ENCODE measurements at places on chromosomes 11 and 22.

- no peak for DNase-seq
Observed at GRCh38 chr11:57343825-57344224, 5.7 kb downstream of the P2RX3 start.

DNA sequence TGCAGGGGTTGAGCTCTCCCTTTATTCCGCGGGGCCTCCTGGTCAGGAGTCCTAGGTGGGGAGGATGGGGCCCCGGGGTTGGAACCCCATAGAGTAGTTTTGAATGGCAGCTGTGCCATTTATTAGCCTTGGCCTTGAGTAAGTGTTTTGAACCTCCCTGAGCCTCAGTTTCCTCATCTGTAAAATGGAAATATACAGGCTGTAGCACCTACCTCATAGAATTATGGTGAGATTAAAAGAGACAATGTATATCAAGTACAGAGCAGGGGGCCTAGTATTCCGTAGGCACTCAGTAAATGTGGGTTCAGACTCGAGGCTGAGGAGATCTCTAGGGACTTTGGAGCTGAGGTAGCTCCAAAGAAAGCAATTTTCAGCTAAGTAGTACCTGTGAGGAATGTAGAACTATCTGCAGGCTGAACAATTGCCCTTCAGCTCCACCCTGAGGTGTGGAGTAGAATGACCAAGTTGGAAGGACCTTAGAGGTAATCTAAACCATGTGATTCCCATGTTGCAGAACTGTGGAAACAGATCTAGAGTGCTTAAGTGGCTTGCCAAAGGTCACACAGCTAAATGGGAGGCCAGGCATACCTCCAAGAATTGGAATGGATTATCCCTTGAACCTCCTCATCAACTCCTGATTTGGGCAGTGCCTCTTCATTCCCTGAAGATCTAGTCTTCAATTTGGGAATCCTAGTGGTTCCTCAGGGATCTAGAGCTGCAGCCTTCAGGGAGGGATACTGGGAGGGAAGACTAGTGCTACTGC is 682 bp downstream of the PGAP2 start:
- DNase-seq: no peak

DNA sequence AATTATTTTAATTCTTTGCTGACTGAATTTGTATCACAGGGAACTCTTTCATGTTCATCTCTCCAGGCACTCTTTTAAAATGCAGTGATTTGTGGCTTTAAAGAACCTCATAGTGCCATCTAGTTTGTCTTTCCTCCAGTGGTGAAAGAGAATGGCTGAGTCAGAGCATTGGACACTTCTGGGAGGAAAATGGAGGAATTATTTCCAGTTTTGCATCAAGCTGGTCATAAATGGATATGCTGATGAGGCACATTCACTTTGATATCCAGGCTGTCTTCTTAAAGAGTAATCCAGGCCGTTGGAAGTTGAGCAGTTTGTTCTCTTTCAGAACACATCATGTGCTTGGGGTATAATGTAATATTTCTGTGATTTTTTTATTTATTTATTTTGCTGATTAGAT is 273.7 kb downstream of the DDX10 start:
- DNase-seq: no peak

DNA sequence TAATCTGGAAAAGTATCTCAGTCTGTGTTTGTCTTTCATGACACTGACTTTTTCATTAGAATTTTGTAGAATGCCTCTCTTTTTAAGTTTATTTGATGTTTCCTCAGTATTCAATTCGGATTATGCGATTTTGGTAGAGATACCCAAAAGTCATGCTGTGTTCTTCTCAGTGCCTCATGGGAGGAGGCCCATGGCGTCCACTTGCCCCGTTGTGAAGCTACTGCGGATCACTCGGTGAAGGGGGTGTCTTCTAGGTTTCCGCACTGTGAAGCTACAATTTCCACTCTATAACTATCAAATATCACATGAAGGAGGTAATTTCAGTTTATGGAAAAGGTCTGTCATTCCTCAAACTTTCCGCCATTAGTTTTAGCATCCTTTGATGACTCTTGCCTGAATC is 794.0 kb downstream of the TBC1D22A start:
- no peak for DNase-seq

- DNase-seq: no peak
Observed at GRCh38 chr22:32466496-32466895, 2.2 kb upstream of the BPIFC start.

DNA sequence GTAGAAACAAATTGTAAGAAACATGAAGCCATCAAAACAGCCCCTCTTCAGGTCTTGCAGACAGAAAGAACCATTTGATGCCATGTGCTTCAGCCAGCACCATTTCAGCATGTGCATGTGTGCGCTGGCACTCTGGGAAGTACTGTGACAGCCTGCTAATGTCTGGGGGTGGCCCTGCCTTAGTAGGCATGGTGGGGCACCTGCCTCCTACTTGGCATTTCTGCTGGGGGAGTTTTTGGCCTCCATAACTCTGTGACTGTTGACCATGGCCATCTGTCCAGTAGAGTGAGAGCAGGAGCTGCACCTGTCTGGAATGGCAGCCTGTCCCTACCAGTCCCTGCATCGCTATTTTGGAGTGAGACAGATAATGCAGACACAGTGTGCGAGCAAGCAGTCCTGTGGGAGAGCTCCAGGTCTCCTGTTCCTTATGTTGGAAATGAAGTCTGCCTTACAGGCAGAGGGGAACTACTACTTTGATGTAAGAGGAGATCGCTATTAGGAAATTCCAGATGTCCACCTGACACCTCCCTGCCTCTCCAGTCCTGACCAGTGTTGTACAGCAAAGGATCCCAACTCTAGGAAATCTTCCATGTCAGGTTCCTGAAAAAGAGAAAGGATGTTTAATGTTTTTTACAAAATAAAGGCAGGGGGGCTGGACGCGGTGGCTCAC is 102.5 kb downstream of the ATXN10 start:
- DNase-seq: no peak

DNA sequence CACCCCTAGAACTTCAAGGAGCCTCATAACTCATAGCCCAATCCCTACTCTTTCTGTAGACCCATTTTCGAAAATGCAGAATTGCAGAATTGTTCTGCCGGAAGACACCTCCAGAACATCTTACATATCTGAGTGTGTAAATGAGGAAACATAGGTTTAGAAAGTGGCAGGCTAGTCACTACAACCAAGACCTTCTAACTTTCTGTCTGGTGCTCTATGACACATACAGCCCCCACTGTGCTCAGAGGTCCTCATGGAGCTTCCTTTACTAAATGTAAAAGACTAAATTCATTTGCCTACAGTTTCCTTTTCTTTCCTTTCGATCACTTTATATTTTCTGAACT is 132.1 kb upstream of the DDI1 start:
- no peak for DNase-seq

DNA sequence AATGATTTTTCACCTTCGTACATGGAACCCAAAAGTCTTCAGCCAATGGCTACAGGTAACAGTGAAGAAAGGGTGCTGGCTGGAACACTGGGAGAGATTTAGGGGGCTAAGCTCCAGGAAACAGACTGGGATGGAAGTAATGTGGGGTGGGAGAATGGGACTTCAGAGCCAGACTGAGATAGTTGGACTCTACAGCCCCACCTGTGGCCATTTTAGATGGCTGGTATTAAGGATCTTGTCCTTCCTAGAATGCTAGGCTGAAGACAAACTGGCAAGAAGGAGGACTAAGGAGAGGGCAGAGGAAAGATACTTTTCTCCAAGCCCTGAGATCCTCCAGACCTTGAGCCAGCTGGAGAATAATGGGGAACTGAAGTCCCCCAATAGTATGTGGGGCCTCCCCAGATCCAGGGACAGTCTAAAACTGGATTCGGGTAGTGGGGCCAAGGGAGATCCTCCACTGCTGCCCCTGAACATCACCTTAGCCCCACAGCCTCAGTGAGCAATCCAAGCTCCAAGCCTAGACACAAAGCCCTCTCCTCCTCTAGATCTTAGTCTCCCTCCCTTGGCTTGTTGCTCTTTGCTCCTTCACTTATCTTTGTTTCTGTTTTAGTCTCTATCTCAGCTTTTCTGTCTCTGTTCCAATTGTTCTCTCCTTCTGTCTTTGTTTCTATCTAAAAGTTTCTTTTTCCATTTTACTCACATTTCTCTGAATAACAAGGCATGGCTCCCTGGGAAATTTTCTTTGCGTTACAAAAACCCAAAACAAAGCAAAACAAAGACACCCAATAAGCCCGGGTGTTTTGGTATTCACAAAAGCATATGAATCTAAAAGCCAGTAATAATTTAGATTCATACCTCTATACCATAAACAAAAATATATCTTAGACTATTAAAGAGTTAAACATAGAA is 16.2 kb upstream of the RRAS2 start:
- DNase-seq: no peak

- no peak for DNase-seq
Observed at GRCh38 chr11:61949169-61950034, 749 bp upstream of the BEST1 start.

- no peak for DNase-seq
Observed at GRCh38 chr11:61691380-61692156, 11.4 kb downstream of the DAGLA start.

DNA sequence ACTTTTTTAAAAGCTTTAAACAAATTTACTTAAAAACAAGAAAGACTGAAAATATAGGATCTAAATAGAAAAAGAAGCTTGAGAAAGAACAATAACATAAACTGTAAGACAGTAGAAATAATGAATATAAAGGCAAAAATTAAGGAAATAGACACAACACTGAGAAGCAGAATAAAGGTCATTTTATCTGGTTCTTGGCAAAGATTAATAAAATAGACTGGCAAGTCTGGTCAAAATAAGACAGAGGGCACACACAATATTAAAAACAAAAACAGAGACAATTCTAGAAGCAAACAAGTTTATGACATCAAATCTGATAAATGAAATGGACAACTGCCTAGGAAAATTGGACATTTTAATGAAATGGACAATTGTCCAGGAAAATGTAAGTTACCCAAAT is 105.8 kb downstream of the ATG16L2 start:
- DNase-seq: no peak

GRCh38 chr11:47355283-47356128 is 3.0 kb upstream of the MYBPC3 start:
- no peak for DNase-seq

GRCh38 chr11:19728436-19728835 is 15.8 kb downstream of the NAV2 start:
- no peak for DNase-seq

DNA sequence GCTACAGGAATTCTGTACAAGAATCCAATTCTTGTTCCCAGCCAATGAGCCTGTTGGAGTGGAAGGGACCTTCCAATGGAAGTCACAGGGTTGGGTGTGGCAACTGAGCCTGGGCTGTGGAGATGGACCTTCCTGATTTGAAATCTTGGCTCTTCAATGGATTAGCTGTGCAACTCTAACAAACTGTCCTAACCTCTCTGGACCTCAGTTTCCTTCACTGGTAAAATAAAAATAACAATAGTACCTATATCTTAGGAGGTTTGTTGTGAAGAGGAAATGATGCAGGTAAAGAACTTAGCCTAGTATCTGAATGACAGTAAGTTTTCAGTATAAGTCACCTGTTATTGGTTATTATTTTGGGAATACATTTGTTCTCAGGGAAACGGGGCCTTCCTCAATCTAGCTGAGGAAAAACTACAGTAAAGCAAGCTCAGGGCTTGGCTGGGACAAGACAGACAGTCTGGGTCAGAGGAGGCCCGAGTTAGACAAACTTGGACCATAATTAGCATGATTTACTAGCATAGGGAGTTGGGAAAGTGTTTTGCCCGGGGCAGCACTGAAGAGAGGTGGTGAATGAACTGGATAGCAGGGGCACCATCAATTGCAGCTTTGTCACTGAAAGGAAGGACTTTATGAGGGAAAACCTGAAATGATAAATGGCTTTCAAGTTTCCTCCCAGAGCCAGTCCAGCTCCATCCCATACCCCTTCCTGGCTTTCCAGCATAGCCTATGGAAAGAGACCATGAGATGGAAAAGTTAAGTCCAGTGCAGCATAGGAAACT is 13.7 kb downstream of the ELF5 start:
- no peak for DNase-seq

DNA sequence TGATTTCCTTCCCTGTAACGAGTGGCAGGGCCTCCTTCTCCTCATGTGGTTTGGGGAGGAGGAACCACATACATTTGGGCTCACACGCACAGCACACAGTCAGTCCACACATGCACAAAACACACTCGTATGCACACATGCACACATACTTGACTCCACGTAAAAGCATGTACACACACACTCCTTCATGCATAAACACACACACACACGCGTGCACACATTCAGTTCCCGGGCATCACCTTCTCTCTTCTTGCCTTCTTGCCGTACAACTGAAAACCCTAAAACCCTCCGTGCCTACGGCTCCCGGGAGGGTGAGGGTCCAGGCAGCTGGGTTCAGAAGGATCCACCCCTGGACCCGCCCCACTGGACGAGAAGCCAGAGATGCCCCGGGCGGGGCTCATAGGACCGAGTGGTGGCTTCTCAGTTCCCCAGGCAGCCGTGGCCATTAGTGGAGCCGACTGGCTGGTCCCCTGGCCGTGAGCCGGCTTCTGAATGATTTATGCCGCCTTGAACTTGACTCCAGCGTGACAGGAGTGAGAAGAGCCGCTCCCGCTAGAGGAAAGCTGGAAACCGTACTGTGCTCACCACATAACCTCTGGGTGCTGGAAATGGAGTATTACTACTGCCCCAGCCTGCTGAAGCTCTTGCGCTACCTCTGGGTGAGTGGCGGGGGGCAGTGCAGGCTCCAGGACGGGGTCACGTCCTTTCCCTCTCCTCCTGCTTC is 117.4 kb downstream of the KIAA1671 start:
- DNase-seq: no peak

- DNase-seq: no peak
Observed at GRCh38 chr22:29704528-29705285, 15.1 kb upstream of the CABP7 start.

GRCh38 chr11:80722629-80723028 is 1281.8 kb upstream of the TENM4 start:
- DNase-seq: no peak

- DNase-seq: no peak
Observed at GRCh38 chr11:72418834-72419560, 15.3 kb downstream of the CLPB start.

GRCh38 chr11:120392793-120393192 is 56.6 kb downstream of the ARHGEF12 start:
- DNase-seq: no peak

DNA sequence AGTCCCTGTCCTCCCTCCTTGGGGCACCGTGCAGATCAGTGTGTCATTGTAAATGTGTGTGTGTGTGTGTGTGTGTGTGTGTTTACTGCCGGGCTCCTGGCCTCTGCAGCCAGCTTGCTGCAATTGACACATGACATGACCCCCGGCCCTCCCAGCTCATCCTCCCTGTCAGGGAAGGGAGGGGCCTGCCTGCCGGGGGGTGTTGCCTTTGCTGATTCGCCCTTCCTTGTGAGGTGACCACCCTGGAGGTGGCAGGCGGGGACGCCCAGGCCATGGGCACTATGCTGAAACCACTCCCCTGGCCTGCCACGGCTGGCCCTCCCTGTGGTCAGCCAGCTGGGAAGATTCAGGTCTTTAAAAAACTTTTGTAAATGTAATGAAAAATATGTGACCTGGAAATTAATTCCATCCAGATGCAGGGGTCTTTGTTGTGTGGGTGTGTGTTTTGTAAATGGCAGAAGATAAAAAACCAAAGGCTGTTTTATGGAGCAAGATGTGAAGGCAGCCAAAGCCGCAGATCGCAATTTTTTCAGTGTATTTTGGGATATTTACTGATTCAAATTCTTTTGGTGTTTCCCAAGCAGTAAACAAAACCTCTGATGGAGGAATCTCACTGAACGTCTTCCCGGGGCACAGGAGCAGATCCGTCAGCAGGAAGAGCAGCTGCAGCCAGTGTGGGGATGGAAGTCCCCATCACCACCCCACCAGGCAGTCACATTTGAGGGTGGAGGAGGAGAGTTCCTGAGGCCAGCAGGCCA is 23.2 kb downstream of the SHISAL1 start:
- DNase-seq: no peak

GRCh38 chr11:46778416-46778815 is 59.4 kb downstream of the F2 start:
- no peak for DNase-seq

- DNase-seq: no peak
Observed at GRCh38 chr22:38638728-38639127, 17.5 kb downstream of the FAM227A start.
